D341Med (cell line): ENCODE measurements at places on chromosomes 7 and 10.

GRCh38 chr7:158976468-158976848 is 120.1 kb downstream of the DYNC2I1 start:
- no peak for DNase-seq

GRCh38 chr10:88113232-88113631 is 249.8 kb downstream of the PTEN start:
- no peak for DNase-seq

- DNase-seq, result no peak
These were observed 80.4 kb downstream of the DNMBP start for GRCh38 chr10:99929360-99929759.

DNA sequence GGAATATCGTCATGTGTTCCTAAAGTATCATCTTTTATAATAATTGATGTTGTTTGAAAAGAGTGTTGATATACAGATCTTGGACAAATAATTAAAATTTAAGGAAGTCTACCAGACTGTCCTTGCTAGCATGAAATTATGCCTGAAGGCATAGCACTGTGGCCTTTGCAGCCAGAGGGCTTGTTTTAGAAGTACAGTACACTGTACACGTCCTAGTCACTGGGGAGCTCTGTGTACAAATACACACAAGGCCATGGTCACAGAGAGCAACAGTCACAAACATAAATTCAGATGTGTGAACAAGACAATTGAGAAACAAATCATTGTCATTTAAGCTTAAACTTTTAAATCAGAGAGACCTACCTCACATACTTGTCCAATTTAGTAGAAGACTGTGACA is 133.0 kb downstream of the KIAA1217 start:
- DNase-seq, result no peak

GRCh38 chr10:123558651-123559050 is 107.5 kb upstream of the GPR26 start:
- no peak for DNase-seq

DNA sequence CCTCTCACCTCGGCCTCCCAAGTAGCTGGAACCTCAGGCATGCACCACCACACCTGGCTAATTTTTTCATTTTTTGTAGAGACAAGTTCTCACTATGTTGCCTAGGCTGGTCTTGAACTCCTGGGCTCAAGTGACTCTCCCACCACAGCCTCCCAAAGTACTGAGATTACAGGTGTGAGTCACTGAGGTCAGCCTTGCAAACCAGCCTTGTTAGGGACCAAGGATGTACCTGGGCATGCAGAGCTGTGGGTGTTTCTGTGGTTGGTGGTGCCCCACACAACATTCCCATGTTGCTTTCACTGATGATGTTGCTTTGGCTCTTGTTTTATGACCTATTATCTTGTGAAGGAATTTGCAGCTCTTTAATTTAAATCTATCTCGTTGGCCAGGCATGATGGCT is 54.8 kb downstream of the OTUD1 start:
- no peak for DNase-seq

DNA sequence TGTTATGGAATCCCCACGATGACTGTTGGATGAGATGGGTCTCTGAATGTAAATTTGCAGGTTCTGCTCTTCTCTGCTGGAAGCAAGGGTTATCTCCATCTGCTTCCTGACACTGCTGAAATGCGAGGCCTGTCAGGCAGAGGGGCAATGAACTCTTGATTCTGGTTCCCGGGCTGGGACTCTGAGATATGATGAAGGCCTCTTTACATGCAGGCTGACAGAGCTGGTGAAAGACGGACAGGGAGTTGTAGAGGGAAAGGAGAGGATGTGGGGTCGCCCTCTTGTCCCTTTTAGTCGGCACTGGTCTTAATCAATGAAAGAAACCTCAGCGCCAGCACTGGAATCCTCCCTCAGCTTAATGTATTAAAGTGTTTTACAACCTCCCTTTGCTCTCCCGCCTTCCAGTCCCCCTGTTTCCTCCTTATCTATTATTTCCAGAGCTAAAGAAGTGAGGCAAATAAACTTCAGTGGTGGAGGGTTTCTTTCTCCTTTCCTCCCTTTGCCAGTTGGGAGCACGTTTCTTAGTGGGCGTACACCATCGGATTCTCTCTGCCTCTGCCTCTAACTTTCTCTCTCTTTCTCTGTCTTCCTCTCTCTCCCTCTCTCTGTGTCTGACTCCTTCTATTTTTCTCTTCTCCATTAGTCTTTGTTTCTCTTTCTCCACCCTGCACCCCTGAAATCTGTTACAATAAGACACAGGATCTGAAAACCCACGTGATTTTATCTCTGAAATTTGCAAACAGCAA is 145.6 kb downstream of the BAMBI start:
- no peak for DNase-seq
